ENCODE measurements at places on chromosomes 16 and 17.

DNA sequence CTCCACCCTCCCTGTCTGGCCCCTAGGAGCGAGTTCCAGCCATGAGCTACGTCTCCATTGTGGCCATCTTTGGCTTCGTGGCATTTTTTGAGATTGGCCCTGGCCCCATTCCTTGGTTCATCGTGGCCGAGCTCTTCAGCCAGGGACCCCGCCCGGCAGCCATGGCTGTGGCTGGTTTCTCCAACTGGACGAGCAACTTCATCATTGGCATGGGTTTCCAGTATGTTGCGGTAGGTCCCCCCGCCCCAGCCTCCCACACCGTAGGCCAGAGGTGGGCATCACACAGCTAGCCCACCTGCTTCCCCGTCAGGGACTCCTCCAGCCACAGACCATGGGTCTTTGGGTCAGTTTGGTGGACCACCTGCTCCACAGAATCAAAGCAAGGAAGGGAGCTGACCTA, 4.2 kb downstream of the SLC2A4 start:
- DNase-seq: no peak

- DNase-seq: no peak
Observed at GRCh38 chr17:39141294-39141693, 10.1 kb downstream of the PLXDC1 start.

- DNase-seq: no peak
Observed at GRCh38 chr17:34398990-34399389, 36.0 kb upstream of the CCL1 start.

DNA sequence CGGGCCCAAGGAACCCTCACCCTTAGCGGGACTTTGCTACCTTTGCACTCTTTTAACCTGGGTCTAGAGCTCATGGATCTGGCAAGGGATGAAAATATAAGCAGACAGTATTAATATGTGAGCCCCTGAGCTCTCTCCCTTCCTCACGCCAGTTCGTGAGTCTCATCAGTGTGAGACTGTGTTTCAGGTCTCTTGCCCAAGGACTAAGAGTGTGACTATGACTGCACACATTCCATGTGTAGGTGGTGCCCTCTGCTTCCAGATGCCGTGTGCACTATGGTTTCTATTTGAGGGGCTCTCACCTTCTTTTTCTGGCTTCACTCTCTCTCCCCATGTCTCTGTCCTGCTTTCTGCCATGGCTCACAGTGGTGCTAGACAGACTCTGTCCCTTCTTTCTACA, 40.5 kb downstream of the DHRS7B start:
- no peak for DNase-seq

DNA sequence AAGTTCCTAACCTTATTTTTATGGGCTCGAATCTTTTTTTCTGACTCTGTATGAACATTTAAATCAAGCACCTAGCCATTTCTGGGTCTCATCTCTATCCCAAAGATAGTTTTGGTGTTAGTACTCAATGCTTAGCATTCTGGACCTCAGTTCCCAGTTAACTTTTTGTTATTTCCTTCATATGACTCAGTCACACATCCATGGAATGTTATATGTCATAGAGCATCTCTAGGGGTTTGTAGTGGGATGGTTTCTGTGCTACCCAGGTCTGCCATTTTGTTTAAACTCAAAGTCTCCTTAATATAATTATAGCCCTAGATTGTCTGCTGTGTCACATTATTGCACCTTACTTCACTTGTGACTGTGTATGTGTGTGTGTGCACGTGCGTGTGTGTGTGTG, 90.1 kb downstream of the EFCAB13 start:
- no peak for DNase-seq

- peak; percentile 23 for DNase-seq
Observed at GRCh38 chr16:72203401-72203800, 31.4 kb upstream of the PMFBP1 start.

DNA sequence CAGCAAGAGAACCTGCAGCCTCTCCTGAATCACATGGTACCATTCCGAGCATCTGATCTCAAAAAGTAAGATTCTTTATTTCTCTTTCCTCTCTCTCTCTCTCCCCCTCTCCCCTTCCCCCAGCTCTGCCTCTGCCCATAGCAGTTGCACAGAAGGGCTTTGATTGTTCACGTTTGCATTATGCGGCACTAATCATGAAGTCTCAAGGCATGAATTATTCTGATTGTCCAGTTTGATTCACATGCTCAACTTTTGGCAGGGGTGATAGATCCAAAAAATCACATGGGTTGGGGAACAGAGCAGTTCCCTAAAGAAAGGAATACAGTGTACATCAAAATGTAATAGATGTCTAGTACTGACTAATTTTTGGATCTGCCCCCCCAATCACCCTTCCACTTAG, 380.0 kb upstream of the SOX9 start:
- DNase-seq: no peak

DNA sequence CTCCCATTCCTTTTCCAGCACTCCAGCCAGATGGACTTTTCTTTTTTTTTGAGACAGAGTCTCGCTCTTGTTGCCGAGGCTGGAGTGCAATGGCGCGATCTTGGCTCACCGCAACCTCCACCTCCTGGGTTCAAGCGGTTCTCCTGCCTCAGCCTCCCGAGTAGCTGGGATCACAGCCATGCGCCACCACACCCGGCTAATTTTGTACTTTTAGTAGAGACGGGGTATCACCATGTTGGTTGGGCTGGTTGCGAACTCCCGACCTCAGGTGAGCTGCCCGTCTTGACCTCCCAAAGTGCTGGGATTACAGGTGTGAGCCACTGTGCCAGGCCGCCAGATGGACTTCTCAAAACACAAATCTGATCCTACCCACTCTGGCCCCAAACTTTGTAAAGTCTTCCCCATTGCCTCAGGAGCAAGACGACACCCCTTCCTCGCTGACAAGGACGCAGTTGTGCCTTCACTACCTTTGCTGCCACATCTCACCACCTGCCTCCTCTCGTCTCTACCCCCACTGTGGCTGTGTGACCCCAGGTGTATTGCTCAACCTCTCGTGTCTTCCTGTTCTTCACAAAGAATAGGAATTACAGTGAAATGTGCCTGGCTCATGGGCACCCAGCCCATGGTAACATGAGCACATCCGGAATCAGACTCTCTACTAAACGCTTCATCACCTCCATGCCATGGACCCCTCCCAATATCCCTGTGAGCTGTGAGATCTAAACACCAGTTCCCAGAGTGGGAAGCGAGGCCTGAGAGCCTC, 3.7 kb upstream of the BANP start:
- no peak for DNase-seq

DNA sequence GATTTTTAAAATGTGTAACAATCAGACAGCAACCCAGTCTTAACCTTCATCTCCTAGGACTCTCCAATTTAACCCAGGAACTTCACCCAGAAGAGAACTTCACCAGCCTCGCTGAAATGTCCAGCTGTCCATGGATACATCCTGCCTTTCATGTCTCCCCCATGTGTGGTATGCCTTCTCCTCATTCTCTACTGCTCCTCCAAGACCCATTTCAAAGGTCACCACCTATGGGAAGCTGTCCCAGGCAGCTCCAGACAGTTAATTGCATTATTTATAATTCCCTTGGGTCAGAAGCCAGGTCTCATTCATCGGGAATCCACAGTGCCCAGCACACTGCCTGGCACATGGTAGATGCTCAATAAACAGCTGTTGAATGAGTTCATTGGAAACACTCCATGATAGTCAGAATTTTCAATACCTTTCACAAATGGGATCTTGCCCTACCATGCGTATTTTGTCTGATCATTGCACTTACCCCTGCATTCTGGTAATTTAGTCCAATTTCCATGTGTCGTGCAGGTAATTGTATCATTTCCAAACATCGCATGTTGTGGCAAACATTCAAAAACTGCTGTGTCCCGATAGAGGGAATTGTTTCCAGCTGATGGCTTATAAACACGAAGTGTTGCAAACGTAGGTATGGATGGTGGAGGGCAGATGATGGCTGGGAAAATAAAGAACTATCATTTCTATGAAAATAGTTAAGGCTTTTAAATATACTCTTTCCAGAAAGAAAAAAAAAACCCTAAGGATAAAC, 9.0 kb downstream of the APOH start:
- DNase-seq: no peak

- DNase-seq: no peak
Observed at GRCh38 chr16:86067936-86068335, 169.0 kb downstream of the IRF8 start.

DNA sequence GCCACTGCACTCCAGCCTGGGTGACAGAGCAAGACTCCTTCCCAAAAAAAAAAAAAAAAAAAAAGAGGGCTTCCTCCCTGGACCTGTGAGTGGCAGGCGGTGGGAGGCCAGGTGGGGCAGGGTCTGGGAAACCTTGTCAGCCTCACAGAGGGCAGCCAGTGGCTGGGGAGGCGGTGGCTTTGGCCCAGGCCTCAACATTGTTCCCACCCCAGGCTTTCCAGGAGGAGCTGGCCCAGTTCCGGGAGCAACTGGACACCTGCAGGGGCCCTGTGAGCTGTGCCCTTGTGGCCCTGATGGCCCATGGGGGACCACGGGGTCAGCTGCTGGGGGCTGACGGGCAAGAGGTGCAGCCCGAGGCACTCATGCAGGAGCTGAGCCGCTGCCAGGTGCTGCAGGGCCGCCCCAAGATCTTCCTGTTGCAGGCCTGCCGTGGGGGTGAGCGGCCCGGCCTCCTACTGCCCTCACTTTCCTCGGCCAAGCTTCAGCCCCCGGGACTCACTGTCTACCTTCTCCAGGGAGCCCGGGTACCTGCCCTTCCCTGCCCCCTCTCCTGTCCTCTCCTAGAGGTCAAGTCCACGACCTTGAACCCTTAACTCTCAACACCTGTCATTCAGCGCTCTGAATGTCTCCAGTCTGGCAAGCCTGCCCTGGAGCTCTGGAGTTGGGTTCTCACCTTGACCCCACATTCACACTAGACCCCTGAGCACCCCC, 12.4 kb downstream of the ZNF213 start:
- no peak for DNase-seq
